ENCODE measurements at places on chromosomes 11 and 22.

GRCh38 chr22:45577746-45578523, 75.3 kb downstream of the FBLN1 start:
- DNase-seq: peak; percentile 55

- DNase-seq: no peak
Observed at GRCh38 chr22:29710193-29710592, 9.6 kb upstream of the CABP7 start.

DNA sequence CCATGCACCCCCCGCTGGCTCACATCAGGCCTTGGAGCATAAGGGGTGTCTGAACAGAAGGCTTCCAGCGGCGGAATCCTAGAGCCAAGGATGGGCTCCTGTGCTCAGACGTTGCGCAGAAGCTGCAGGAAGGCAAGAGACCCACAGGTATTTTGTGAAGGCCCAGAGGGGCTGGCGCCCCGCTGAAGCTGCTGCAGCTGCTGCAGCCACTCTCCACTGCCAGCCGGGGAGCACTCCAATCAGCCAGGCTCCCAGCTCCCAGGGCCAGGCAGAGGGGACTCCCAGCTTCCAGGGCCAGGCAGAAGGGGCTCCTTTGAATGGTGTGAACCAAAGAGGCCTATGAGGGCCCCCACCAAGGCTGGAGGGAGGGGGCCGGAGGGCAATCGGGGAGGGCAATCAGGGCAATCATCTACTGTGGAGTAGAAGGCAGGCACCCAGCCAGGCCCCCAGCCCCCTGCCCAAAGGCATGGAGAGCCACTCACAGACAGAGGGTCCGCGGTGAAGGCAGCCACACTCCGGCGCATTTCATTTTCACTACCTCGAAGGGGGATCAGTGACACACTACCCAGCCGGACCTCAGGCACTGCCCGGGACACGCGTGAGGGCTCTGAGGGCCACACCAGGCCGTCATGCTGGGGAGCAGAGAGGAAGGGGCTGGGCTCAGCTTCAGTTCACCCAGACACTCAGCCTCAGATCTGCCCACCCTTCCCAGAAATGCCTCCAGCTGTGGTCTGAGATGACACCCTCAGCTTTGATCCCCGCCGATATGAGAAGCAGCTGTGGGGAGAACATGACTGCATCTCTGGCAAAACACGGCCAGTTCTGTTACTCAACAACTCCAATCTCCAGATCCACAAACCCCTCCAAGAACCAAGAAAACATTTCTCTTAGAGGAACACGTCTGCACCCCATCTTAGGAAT, 11.6 kb upstream of the PDE2A start:
- DNase-seq: no peak

- no peak for DNase-seq
Observed at GRCh38 chr11:100925935-100926334, 203.7 kb downstream of the PGR start.

- no peak for DNase-seq
Observed at GRCh38 chr11:8830641-8831040, 80.3 kb upstream of the AKIP1 start.

GRCh38 chr11:62103141-62103540, 20.7 kb upstream of the INCENP start:
- no peak for DNase-seq

DNA sequence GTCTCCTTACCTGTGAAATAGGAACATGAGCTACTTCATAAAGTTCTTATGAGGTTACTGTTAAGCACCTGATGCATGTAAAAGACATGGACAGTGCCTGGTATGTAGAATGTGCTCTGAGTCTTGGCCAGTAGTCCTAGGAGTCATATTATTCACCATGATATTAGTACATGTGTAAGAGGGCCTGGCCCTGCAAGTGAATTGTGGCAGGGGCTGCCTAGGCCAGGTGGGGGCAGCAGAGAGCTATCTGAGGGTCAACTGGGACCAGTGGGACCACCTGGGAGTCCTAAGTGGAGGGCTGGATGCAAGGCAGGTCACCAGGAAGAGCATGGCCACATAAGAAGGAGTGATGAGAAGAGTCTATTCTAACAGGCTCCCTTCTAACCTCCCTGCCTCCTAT, 529.5 kb downstream of the SOX6 start:
- DNase-seq: no peak

DNA sequence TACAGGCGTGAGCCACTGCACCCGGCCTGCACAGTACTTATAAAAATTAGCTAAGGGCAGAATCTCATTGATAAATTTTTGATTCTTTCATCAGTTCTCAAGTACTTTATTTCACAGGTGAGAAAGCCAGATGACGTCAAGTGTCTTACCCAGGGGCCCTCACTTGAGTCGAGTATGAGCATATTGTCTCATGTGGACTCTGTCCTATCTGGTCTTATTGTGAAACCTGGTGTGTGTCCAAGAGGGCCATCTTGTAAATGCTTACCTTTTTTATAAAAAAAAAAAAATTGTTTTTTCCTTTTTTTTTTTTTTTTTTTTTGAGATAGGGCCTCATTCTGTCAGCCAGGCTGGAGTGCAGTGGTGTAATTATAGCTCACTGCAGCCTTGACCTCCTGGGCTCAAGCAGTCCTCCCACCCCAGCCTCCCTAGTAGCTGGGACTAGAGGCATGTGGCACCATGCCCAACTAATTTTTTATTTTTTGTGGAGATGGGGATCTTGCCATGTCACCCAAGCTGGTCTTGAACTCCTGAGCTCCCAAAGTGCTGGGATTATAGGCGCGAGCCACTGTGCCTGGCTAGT, 6.0 kb downstream of the ACO2 start:
- no peak for DNase-seq

GRCh38 chr11:125720781-125721180, 25.3 kb upstream of the PATE1 start:
- no peak for DNase-seq

- DNase-seq: no peak
Observed at GRCh38 chr22:17912945-17913721, 111.2 kb downstream of the MICAL3 start.

- DNase-seq: peak; percentile 32
Observed at GRCh38 chr11:14358729-14359439, at the start of gene RRAS2. TSS of gene RRAS2 (minus strand) at chr11:14359183. CDS start at chr11:14358870, 313 bp downstream.

- DNase-seq: peak; percentile 22
Observed at GRCh38 chr11:207863-208180, 314 bp downstream of the RIC8A start.

DNA sequence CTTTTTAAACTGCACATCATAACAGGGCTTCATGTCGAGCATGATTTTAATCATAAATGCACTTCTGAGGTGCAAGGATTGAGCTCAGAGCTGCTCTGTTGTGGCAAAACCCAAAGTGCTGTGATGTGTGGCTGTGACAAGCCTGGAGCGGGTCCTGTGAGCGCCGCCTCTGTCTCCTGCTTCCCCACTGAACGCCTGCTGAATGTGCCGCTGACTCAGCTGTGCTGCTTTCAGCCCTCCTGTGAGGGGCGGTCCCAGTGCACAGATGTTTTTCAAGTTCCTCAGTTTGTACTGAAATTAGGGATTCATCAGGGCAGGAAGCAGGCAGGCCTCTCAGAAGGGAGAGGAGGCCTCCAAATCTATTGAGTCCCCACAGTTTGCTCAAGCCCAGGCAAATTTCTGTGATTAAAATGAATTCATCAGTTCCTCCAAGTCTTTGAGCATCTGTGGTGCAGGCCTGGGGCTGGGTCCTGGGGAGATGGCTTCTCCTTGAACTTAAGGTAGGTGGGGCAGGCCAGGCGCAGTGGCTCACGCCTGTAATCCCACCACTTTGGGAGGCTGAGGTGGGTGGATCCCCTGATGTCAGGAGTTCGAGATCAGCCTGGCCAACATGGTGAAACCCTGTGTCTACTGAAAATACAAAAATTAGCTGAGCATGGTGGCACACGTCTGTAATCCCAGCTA, 3.0 kb upstream of the GTSE1 start:
- DNase-seq: no peak

DNA sequence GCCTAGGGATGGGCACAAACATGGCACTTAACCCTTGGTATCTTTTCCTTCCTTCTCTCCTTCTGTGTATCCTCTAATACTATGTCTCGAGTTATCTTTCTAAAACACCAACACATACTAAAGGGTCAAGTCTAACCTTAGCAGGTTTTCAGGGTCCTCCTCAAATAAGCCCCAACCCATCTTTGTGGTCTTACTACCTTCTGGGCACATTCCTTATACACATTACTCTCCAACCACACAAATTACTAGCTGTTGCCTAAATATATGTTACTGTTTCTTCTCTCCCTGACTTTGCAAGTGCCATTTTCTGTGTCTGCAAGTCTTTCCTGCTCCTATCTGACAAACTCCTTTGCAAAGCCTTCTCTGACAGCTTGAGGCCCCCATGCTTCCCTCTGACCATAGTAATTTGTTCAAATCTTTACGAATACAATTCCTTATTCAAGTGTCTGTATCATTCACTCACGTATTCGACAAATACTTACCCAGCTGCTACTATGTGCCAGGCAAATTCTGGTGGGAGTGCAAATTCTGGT, 15.8 kb upstream of the NUP160 start:
- no peak for DNase-seq

DNA sequence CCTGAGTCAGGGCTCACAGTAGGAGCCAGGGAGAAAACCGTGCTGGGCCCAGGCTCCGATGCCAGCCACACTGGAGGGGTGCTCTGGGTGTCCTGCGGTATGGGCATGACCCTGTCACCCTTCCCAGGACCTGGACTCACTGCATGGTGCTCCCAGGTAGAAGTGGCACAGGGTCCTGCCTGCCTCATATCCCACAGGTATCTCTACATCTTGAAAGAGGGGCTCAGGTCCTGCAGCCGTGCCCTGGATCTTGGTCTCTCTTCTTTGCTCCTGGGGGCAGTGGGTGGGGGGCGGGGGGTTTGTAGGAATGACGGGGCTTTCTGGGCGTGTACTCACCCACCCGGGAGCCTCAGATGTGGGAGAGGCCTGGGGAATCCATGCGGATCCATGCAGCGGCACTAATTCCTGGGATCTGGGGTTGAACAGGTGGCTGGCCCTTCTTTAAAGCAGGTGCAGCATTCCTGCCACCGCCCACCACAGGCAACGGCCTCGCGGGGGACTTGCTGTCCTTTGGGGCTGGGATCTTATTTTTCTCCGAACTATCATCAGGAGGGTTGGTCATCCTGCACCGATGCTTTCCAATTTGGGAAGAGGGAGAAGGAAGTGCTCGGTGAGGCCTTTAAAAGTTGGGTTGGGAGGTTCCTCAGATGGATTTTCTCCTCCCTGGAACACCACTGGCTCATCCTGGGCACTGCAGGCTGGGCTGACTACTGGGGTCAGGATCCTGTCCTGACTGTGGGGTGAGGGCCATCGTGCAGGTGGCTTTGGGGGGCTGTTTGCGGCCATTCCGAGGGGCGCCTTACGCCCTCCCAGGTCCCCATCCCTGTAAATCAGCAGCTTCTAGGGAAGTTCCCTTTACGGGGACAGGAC, 886.4 kb downstream of the BRD1 start:
- no peak for DNase-seq

- no peak for DNase-seq
Observed at GRCh38 chr11:72701466-72701865, 27.2 kb upstream of the PDE2A start.

DNA sequence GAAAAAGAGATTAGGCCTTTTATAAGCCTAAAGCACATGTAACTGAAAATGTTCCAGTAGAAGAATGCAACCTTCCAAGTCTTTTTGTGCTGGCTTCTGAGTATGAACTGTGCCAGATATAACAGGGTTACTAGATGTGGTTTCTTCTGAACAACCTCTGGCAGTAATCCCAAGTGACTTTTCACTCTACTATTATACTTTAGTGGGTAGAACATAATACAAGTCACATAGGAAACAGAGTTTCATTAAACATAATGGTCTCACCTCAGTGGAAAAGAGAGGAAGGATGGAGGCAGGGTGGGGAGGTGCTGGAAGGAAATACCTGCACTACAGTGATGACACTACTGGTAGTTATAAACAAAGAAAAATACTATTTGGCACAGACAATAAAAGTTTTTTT, 81.3 kb downstream of the PHF21A start:
- no peak for DNase-seq

DNA sequence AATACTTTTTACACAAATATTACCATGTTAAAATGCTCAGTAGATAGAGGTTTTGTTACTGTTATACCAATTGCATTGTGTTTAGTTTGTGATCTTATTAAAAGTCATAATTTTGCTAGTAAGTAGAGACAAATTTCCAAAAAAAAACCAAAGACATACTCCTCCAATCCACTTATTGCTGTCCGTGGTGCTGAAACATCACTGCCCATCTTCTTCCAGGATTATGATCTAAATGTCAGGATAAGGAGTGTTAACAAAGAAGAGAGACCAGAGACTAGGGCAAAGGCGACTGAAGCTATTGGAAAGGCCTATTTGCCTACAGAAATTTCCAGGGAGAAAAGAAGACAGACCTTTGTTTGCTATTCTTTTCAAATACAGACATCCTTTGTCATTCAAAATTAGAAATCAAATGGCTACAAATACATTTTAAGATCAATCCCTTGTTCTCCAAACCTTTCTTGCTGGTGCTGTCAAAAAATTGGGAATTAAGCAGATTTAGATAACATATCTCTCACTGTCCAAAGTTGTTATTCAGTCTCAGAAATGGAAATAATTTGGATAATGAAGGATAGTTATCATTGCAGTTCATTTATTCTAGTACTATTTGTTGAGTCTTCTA, 199.7 kb downstream of the C11orf91 start:
- no peak for DNase-seq

GRCh38 chr11:90124371-90124770, 10.1 kb upstream of the NAALAD2 start:
- no peak for DNase-seq

GRCh38 chr22:46967445-46968358, 205.3 kb downstream of the TBC1D22A start:
- DNase-seq: no peak

- no peak for DNase-seq
Observed at GRCh38 chr11:84165139-84165538, 879.0 kb upstream of the CCDC90B start.

DNA sequence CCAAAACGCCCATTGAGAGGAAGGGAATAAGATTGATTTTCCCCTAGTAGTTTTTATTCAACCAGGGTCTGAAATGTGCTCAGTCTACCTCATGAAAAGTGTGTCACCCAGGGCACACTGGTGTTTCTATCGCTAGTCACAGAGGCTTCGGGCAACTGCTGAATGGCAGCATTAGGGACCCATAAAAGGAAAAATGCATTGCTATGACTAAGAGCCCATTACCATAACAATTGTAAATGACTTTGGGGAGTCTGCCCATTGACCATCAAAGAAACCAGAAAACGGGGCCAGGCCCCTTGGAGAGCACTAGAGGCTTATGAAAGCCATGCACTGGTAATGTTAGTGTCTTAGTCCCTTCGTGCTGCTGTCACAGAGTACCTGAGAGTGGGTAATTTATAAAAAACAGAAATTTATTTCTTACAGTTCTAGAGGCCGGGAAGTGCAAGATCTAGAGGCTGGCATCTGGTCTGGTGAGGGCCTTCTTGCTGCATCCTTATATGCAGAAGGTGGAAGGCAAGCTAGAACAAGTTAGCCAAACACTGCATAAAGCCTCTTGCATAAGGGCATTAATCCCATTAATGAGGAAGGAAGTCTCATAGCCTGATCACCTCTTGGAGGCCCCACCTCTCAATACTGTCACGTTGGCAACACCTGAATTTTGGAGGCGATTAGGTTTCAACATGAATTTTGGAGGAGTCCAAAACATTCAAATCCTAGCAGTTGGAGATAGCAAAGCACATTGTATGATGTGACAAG, 306.7 kb downstream of the ST3GAL4 start:
- DNase-seq: no peak
